ENCODE measurements at places on chromosomes 11 and 22.

GRCh38 chr22:26298605-26299310 is 129.5 kb downstream of the SEZ6L start:
- DNase-seq: no peak

- no peak for DNase-seq
These were observed 1200.5 kb downstream of the BRD1 start for GRCh38 chr22:48627203-48627602.

GRCh38 chr22:36088292-36088691 is 59.7 kb upstream of the RBFOX2 start:
- DNase-seq: no peak

GRCh38 chr22:19103880-19104821 is 18.1 kb downstream of the DGCR2 start:
- DNase-seq: no peak

DNA sequence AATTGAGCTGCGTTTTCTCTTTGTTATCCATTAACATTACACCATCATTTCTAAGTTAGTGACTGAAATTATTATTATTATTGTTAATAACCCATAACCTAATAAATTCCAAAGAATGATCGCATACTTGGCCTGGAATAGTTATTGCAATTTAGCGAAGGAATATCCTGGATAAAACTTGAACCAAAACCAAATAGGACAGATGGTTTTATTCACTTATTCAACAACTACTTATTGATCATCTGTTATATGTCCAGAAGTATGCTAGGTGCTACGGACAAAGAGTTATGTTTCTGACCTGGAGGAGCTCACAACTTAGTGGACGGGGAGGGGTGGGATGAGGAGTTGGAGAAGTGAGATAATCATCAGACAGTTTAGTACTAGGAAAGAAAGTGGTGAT is 44.8 kb upstream of the ARHGAP20 start:
- no peak for DNase-seq

GRCh38 chr22:33715237-33715985 is 204.9 kb downstream of the LARGE1 start:
- no peak for DNase-seq

DNA sequence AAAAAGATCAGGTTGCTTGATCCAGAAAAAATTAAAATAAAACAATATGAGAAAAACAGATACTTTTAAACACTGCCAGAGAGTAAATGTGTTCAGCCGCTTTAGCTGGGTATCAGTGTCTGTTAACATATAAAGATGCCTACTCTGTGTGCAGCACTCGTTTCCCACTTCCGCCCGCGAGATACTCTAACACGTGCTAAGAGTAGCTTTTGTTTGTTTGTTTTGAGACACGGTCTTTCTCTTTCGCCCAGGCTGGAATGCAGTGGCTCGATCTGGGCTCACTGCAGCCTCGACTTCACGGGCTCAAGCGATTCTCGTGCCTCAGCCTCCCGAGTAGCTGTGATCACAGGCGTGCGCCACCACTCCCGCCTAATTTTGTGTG is 531 bp upstream of the MEN1 start:
- no peak for DNase-seq

DNA sequence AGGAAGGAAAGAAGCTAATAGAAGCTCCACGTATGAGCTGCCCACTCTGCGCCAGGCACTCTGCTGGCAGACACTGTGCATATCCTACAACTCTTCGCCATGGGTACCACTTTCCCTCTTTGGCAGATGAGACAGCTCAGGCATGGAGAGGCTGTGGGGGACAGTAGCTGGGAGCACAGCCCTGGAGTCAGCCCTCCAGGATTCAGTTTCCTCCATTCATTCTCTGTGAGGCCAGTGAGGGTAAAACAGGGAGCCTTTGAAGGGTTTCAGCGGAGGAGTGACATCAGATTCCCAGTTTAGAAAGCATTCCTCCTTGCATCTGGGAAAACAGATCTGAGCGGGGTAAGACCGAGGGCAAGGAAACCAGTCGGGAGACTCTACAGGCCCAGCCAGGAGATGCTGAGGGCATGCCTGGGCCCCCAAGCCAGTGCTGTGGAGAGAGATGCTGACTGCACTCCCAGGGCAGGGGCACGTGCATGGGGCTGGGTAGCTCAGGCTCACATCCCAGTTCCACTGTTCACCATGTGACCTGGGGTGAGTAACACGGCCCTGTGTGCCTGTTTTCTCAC is 58.3 kb upstream of the EMID1 start:
- no peak for DNase-seq

- DNase-seq: no peak
These were observed 126.0 kb downstream of the SYN3 start for GRCh38 chr22:32932176-32932575.

DNA sequence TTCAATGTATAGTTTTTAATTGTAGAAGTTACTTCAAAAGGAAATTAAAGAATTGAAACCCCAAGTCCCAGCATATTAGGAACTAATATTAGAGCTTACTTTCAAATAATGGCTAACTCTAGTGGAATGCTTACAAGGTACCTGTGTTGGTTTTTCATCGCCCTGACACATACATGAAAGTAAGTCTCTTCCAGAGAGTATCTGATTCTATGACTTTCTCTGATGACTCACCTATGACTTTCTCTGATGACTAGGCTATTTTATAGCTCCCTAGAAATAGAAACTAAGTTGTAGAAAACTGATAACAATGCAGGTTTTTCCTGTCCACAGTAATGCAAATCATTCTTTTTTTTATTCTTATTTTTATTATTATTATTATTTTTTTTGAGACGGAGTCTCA is 33.6 kb upstream of the MMP7 start:
- no peak for DNase-seq

- DNase-seq: no peak
These were observed 32.5 kb upstream of the PANX2 start for GRCh38 chr22:50138041-50138440.

DNA sequence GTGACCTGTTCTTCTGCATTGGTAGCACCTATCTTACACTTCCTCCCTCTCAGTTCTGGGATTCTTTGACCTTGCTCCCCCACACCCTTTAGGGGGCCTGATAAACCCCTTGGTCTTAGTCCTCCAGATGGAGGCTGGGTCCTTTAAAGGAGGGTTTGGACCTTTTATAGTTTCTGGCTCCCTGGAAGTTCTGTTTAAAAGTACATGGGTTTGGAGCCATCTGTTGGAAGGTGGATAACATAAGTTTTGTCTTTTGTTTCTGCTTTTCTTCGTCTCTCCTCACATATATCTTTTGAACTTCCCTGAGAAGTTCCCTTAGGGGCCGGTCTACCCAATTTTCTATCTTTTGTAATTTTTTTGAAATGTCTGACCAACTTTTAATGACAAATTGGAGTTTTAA is 17.9 kb upstream of the HYLS1 start:
- DNase-seq: no peak

DNA sequence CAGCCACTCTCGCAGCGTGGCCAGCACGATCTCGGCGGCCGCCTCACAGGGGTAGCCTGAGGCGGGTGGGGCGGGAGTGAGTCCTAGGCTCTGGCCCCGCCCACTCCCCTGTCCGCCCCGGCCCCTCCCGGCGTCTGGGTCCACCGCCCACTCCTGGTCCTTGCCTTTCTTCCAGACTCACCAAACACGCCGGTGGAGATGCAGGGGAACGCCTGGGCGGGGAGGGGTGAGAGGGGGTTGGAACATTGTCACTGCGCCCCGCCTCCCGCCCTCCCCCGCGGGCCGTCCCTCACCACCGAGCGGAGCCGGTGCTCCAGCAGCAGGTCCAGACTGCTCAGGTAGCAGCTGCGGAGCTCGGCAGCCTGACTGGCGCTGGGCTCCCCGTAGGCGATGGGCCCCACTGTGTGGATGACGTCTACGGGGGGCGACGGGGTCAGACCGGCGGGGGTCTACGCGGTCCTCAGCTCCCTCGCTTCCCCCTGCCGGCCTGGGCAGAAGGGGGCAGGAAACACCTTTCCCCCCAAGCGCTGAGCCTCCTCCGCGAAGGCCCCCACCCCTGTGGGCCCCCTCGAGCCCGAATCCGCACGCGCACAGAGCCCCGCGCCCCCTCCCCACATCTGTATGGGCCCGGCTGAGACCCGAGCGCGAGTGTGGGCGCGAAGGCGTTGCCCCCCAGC is 13.2 kb downstream of the OTUB1 start:
- no peak for DNase-seq

GRCh38 chr11:22829231-22830081 is at the start of gene SVIP:
Gene SVIP, minus strand, starts transcription at chr11:22829801. Its CDS starts 53 bp downstream, at chr11:22829748.
- peak; percentile 72 for DNase-seq

DNA sequence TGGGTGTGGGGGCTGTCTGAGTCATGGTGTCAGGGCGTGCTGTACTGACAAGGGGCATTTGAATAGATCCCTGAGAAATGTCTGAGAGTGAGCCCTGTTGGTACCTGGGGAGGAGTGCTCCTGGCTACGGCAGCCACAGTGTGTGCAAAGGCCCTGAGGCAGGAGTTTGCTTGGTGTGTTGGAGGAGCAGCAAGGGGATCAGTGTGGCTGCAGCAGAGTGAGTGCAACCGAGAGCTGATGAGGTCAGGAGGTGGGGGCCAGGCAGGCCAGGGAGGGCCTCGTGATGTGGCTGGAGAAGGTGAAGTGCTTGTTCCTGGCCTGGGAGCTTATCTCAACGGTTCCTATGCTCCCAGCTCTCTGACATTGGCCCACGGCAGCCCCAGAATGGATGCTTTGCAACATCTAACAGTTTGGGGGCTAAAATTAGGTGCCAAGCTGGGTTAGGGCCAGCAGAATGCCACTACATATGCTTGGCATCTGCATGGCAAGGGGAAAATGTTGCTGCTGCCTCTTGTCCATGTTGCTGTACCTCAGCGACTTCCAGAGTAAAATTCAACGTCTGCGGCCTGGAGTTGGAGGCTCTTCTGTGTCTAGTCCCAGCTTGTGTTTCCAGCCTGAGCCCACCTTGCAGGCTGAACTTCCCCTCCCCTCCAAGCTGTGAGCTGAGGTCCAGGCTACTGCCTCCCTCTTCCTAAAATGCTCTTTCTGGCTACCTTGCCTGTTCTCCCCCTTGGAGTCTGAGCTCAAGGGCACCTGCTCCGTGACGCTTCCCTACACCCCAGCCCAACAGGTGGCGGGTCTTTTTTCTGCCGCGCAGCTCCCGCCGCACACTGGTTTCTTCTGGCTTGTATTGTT is 48.2 kb upstream of the MYEOV start:
- DNase-seq: no peak

DNA sequence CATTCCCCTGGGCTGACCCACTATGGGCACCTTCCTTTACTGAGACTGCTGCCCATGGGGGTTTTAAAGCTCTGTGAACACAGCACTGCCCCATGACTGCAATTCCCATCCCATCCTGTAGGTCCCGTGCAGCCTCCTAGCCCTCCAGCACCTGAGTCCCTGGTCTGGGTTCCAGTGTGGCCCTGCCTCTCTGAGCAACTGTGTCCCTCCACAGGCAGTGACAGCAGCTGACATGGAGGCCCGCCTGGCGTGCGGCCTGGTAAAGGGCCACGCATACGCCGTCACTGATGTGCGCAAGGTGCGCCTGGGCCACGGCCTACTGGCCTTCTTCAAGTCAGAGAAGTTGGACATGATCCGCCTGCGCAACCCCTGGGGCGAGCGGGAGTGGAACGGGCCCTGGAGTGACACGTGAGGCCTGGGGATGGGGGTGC is 12.6 kb downstream of the OMP start:
- no peak for DNase-seq

DNA sequence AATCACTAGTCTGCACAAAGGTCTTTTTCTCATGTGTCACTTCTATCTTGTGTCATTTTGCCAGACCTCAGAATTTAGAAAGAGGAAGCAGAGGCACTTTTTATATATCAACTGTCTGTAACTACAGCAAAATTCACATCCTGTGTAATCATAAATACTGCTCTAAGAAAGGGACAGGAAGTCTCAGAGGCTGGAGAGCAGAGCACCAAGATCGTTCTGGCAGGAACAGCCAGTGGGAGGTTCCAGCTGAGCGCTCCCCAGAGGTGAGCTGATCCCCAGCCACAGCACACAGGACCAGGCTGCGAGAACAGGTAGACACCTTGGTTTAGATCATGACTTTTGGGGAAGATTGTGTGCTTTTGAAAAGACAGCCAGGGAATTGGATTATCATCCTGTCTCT is at the start of gene MS4A7:
Gene MS4A7, plus strand, starts transcription at position 179 of the 400 bp plus-strand sequence. CDS start 4,610 bp downstream, outside the sequence.
- no peak for DNase-seq

- DNase-seq: no peak
These were observed 22.6 kb downstream of the KREMEN1 start for GRCh38 chr22:29095459-29095858.

DNA sequence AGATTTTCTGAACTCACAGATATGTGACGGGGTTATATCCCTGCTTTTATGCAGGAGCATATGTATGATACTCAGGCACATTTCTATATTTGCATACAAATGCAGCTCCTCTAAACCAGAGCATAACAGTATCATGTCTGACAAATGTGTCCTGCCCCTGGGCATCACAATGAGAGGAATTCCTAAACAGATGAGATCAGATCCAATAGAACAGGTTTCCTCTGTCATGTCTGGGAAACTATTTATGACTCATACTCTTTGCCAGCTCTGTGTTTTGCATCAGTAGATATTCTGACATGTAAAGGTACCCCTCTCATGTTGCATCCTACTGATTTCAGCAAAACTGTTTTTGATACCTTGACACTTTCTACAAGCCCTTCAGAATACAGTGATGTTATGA is 29.4 kb downstream of the SYT9 start:
- DNase-seq: no peak

- DNase-seq: no peak
These were observed 55.5 kb downstream of the LARGE1 start for GRCh38 chr22:33864723-33865130.

DNA sequence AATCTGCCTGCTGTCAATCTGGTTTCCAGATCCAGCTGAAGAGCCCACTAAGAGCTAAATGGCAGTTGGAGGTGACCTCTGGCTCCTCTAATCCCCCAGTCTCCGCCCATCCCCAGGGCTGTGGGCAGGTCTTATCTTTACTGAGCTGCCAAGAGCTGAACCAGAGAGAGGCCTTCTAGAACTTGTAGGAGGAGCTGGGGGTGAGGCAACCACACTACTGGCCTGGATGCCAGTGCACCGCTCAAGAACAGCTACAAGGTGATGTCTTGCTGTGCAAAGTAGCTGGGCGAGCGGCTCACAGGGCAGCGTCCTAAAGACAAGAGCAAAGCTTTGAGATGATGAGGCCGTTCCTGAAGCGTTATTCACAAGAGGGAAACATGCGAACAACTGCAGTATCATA is 374.6 kb downstream of the CTTN start:
- no peak for DNase-seq

DNA sequence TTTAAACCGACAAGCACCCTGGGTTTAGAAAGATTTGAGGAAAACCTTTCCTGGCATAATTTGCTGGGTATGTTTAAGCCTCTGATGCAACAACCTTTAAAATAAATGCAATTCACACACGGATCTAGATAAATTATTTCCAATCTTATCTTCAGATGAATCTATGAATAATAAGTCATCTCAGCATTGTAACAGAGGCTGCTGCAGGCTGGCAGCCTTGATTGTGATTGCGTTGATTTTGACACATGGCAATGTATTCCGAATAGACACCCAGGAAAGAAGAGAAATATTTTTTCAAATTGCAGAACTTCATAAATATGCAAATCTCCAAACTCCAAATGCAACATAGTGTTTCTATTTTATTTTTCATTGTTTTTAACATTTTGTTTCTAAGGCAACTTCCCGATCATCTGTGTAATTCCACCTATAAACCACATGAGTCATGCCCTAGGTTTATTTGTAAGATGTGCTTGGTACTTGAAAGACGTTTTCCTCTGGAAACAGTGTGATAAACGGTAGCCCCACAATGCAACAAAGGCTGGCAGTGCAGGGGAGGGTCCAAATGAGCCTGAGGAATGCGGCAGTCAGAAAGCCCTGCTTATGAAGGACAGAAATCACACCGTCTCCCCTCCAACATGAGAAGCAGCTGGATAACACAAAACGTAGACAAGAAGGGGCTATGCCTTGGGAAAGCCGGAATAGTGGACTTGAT is 359.0 kb downstream of the BRD1 start:
- no peak for DNase-seq
